ENCODE measurements at places on chromosomes 2 and 18.

DNA sequence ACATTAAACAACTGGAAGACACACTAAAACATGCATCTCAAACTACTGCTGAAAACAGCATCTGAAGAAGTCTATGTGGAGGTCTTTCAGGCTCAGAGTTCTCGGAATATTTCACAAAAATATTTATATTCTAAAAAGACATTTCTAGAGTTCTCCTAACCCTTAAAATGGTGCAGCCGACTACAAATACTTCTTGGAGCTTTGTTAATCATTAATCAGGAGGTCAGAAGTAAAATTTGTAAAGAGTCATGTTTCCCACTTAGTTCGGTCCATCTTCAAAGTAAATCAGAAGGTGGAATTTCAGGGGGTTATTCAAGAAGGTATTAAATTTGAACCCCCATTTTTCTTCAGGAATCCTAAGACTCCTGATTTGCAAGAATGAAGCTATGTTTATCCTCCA, 72.7 kb downstream of the FAM228A start:
- no peak overlapping the region for H3K27ac ChIP-seq
- ATAC-seq, result no peak
- no peaks in the 10 kb centered on the region for H3K4me1 ChIP-seq
- H3K36me3 ChIP-seq, result peaks cover 40% of the 10 kb centered on the region

DNA sequence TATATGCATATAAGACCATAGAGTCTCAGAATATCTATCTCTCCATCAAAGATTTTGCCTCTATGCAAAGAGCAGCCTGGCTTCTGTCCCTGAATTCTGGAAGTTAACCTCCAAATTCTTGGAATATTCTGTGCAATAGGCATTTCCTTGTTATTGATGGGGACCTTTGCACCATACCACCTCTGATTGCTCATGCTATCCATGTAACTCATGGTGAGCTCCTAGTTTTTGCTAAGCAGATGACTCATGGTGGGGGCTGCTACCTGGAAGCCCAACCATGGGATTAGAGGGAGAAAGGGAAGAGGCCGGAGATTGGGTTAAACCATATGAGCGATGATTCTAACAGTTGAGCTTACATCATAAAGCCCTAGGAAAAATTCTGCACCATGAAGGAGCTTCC, 310.2 kb upstream of the FIGN start:
- no peak for ATAC-seq
- no peak overlapping the region for H3K4me3 ChIP-seq
- H3K36me3 ChIP-seq, result no peaks in the 10 kb centered on the region
- H3K27me3 ChIP-seq, result no peaks in the 10 kb centered on the region
- H3K27ac ChIP-seq, result no peak overlapping the region

DNA sequence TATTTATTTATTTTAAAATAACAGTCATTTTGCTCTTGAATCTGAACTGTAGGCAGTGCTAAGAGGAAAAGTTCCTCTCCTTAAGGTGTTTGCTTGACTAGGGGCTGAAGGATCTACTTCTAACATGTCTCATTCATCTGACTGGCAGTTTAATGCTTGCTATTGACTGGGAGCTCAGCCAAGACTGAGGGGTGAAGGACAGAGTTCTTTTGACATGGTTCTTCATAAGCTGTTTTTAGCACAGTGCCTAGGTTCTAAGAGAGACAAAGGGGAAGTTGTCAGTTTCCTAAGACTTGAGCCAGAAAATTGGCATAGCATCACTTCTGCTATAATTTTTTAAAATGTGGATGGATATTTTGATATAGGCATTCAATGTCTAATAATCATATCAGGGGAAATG, 73.0 kb downstream of the COMMD1 start:
- H3K27ac ChIP-seq, result peak overlapping the region; percentile 48
- no peak overlapping the region for H3K4me3 ChIP-seq
- peaks cover 24% of the 10 kb centered on the region for H3K36me3 ChIP-seq
- H3K4me1 ChIP-seq, result peaks cover 17% of the 10 kb centered on the region
- H3K27me3 ChIP-seq, result no peaks in the 10 kb centered on the region

- no peaks in the 10 kb centered on the region for H3K4me1 ChIP-seq
- H3K27me3 ChIP-seq, result peaks cover 42% of the 10 kb centered on the region
- H3K36me3 ChIP-seq, result no peaks in the 10 kb centered on the region
- no peak overlapping the region for H3K4me3 ChIP-seq
- ATAC-seq, result no peak
- H3K27ac ChIP-seq, result no peak overlapping the region
Observed at GRCh38 chr2:85163675-85164074, 30.5 kb downstream of the TCF7L1 start.
